ENCODE measurements at places on chromosomes 5 and 9. TPM values are rescaled to one million over a fixed set of nuclear protein-coding genes. Genes with fewer than 3 reads are reported as not detected.

Gene AGXT2
- total RNA-seq = not detected

Gene FBXO10
- 2.4 TPM for total RNA-seq

Gene NOXA1
- 0.46 TPM for total RNA-seq

DNA sequence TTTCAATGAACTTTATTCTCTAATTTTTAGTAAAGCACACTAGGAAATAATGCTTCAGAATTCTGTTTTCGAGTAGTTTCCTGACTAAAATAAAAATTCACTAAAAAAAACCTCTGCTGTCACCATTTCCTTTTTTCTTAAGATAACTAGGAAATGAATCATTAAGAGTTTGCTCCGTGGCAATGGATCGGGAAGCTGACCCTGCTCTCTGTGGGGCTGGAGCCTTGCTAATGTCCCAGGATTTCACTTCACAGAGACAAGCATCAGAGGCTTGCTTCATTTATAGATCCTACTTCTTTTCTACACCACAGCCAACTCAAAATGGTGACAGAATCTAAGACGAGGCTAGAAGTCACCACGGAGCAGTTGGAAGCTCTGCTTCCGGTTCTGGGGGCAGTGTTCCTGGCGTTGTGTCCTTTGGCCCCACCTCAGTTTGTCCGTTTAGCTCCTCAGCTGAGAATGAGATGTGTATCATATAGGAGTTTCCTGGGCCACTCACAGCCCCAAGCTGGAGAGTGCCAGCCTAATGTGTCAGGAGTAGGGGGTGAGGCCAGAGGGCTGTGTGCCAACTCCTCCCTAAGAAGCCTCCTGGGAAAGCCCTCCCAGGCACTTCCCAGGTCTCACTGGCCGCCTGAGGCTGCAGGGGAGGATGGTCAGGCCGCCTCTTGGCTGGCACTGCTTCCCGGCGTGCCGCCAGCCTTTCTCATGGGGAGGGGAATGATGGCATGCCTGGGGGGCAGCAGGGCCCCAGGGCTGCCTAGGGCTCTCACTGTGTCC, 19.6 kb downstream of the TENT4A start:
- DNase-seq = no peak

GRCh38 chr5:108212775-108213346, 169.0 kb downstream of the FBXL17 start:
- DNase-seq = no peak

- no peak for DNase-seq
These were observed 555.1 kb upstream of the CTNND2 start for GRCh38 chr5:12459326-12459725.

- no peak for DNase-seq
These were observed 1.4 kb downstream of the RPS6 start for GRCh38 chr9:19378647-19379046.

DNA sequence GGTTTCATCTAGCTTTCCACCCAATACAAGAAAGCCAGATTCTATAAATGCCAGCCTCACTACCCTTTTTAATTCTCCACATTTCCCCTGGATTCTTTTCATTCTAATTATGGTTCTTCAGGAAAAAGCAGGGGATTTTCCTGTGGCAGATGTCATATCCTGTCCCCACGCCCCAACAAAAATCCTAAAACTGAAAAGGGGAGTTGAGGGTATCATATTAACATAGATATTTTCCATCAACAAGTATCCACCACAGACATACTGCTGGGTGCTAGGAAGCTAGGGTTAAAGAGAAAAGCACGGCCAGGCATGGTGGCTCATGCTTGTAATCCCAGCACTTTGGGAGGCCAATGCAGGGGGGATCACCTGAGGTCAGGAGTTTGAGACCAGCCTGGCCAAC, 38.0 kb downstream of the CDK5RAP2 start:
- DNase-seq = no peak

DNA sequence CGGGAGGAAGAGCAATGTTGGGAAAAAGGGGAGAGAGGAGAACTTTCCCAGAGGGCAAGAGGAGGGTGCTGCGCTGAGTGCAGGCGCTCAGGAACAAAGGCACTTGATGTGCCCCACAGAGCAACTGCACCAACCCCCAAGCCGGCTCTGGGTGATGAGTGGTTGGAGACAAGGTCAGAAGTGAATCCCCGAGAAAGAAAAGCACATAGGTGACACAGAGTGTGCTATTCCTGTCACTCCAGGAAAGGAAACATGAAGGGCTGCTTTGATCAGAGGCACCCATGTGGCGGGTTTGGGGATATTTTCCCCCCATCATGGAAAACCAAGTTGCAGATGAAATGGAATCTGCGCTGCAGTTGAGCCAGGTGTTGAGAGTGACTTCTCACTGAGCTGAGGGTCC, 20.7 kb upstream of the SLC25A48 start:
- no peak for DNase-seq

DNA sequence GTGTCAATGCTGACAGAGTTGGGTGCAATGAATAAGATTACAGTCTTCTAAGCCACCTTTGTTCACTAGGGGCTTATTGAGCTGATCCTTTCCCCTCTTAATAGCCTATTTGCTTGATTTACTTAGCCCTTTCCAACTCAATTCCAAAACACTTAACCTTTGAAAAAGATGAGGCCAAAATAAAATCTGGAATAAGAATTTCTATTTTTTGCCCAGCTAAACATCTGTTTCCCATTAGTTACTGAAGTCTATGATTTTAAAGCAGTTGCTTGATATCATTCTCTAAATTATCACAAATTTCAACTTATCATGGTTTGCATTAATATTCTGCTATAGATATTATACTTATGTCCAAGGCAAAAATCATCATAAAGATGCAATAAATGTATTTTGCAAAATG, 1272.0 kb upstream of the ACO1 start:
- DNase-seq = no peak

DNA sequence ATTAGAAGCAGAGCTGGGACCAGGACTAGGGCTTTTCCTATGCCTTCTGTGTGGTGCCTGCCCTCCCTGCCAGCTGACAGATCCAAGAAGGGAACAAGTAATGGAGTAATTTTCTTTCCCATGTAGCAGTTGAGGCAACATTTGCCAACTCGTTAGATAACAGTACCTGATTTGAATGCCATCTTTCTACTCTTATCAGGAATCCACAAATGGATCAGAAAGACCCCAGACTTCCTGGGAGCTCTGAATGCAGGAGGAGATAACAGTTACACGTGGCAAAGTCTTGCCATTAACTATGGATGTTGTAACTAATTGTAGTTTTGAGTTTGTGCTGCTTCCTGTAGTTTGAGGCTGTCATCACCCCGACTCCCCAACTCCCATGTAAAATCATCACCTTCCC, 39.2 kb downstream of the RCL1 start:
- DNase-seq = no peak

All from activated T-helper 2 cell treated with anti-CD3 and anti-CD28 coated beads, Interferon-gamma antibody, Interleukin-2, Interleukin-4, amounts not matched to agents 10 μg/mL and 5 μg/mL and 100 μg/mL, durations not matched to agents 14 hours and 24 hours and 36 hours (primary cell).